PC-3 (cell line): ENCODE measurements at places on chromosomes 3 and 15. TPM values are rescaled to one million over a fixed set of nuclear protein-coding genes. Genes with fewer than 3 reads are reported as not detected.
A peak's percentile ranks its signal among the peaks of the same experiment; 100 is the strongest.

DNA sequence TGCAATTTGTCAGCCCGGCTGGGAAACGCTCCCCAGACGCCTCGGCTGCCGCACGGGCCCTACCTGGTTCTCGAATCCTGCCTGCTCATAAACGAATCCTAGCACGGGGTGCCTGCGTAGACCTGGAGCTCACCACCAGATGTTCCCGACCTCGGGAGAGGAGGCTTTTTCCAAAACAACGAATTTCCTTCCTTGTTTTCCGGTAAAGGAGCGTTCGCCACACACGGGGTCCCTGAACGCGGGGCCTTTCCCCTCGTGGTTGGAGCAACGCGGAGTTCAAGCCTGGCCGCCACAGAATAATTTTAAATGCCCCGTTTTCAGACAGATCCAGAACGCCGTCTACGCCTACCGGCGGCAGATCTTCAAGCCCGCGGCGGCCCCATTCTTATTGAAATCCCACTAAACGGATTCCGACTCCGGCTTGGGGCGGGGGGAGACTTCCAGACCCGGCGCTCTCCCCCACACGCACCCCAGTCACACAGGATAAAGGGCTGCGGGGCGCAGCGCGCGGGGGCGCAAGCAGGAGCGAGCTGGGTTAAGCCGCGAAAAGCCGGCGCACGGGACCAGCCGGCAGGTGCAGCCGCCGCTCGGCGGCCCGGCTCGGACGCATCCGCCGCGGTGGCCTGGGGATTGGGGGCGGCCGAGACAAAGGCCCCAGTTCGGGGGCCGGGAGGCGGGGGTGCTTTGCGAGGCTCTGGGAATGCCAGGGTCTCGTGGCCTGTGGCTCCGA lies 895 bp downstream of the GATA2 start:
- 0 out of 2 replicates have a peak overlapping the region, but pooled peaks have one; percentile 2 for H3K27ac ChIP-seq
- H3K4me1 ChIP-seq, result no peaks in the 10 kb centered on the region; the same call in 1 of the 2 replicates
- H3K36me3 ChIP-seq, result no peaks in the 10 kb centered on the region
- no peak for DNase-seq

GRCh38 chr3:145952536-145952935 lies 208.4 kb downstream of the PLOD2 start:
- H3K4me3 ChIP-seq, result no peak overlapping the region
- H3K27ac ChIP-seq, result no peak overlapping the region
- H3K27me3 ChIP-seq, result no peaks in the 10 kb centered on the region
- no peaks in the 10 kb centered on the region for H3K4me1 ChIP-seq

- H3K36me3 ChIP-seq, result no peaks in the 10 kb centered on the region
- H3K27ac ChIP-seq, result no peak overlapping the region
- H3K4me3 ChIP-seq, result no peak overlapping the region
- no peak for DNase-seq
- H3K27me3 ChIP-seq, result no peaks in the 10 kb centered on the region
These were observed 140.4 kb downstream of the CD47 start for GRCh38 chr3:107950417-107950816.

DNA sequence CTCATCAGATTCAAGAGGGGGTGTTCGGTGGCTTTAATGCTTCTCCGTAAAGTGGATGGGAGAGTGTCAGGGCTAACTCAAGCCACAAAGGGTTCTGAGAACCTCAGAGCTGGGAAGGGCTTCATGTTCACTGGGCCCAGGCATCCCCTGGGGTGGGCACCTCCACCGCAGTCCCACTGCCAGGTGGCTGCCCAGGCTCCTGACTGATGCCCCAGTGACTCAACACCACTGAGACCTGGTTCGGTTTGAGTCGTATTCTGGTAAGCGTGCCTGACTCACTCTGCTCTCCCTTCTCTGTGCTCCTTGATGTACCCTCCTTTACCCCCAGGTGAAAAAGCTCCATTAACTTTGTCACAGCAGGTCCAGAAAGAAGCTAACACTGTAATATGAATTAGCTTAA lies 304.6 kb downstream of the RPLP1 start:
- no peaks in the 10 kb centered on the region for H3K36me3 ChIP-seq
- no peak overlapping the region for H3K27ac ChIP-seq
- DNase-seq, result peak; percentile 32
- no peaks in the 10 kb centered on the region for H3K27me3 ChIP-seq
- peaks cover 15% of the 10 kb centered on the region for H3K4me1 ChIP-seq
- H3K4me3 ChIP-seq, result no peak overlapping the region

DNA sequence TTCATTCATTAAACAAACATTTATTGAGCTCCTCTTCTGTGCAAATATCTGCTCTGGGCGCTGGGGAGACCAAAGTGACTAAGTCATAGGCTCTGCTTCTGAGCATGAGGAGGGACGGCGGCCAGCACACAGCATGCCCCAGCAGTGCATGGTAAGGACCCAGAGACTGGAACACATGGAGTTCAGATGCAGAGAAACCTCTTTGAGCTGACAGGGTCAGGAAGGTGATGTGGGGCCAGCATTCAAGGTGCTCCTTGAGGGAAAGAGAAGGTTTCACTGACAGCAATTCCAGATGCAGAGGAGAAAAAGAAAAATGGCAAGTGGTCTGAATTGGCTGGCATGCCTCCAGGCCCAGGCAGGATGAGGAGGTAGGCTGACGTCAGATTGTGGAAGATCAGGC lies 234.5 kb downstream of the UACA start:
- no peaks in the 10 kb centered on the region for H3K36me3 ChIP-seq
- no peaks in the 10 kb centered on the region for H3K27me3 ChIP-seq
- no peak for DNase-seq
- no peak overlapping the region for H3K27ac ChIP-seq

Gene DGKG
- total RNA-seq, result 2.5 and 2.7 TPM in 2 replicates

Gene MUC13
- 0.04 TPM in 1 of 2 replicates, not detected in the other for total RNA-seq

Gene TMEM207
- total RNA-seq, result not detected in 2 replicates
